Gastroesophageal sphincter (tissue), 4 donors: ENCODE measurements at places on chromosomes 3 and 15.

- no peak for ATAC-seq
These were observed 248.7 kb upstream of the C2CD4B start for GRCh38 chr15:62413786-62414185.

DNA sequence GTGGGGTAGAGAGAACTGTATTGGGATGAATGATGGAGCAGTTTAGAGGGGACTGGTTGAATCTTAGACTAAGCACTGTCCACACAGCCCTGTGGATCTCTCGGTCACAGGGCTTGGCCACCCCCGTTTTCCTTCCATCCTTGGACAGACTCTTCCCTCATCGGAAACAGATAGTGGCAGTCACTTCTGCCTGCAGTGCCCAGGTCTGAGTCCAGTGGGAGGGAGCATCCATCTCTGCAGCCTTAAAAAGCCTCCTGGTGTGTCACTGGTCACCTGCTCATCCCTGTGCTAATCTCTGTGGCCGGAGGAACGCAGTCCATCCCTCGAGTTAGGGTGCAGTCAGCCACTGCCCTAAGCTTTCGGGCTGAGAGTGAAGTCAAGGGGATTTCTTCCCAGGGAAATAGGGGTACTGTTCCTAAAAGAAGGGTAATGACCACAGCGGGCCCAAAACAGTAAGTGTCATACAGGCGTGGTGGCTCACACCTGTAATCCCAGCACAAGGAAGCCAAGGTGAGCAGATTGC lies 32.0 kb downstream of the PLA2G4D start:
- no peak for ATAC-seq

DNA sequence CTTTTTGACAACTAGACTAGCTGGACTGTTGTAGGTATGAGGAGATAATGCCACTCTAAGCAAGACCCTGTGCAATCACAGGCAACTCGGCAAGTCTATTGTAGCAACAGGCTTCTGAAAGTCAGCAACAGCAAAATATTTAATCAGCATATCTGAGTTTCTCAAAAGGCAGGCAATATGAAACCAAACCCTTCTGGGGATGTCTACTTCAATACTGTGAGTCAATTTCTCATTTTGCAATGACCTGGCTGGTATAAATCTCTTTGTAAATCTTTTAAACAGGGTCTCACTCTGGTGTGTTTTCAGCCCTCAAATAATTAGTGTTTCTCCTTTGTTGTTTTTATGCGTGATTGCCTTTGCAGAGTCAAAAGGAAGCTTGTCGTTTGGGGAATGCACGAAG lies 1044.5 kb downstream of the NTRK3 start:
- ATAC-seq: no peak

DNA sequence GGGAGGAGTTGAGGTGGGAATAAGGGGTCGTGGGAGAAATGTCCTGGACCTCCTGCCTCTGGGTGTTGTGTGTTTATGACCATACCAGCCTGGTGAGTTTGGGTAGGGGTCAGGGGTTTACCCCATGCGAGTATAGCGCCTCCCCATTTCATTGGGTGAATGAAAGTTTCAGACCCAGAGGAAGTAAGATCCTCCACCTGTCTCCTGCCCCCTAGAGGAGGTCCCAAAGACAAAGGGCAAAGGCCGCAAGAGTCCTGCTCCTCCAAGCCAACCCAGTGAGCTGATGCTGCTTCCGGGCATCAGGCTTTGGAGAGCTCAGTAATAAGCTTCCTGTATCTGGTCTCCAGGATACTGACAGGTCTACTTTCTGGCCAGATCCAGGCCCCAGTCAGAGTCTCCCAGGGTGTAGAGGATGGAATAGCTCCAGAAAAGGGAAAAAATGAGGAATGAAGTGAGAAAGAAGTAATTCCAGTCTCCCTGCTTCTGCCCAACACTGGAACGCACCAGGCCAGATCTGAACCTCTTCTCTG lies 6.4 kb upstream of the TBC1D21 start:
- no peak for ATAC-seq

- ATAC-seq: no peak
These were observed 4.9 kb downstream of the OXTR start for GRCh38 chr3:8764528-8764927.

DNA sequence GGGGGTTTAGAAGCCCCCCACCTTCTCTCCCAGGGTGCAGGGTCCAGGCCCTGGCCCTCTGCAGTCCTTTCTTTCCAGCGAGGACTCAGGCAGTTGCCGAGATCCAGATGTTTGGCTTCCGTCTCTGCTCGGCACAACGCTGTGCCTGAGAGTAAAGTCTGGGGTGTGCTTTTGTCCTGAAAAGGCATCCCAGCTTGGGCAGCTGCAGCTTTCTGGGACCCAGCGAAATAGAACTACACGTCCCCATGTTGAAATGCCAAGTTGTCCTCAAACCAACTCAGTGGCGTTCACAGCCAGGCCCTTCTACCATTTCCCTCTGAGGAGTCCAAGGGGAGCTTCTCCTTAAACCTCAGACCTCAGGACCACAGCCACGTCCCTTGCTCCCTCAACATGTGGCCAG lies 23.1 kb downstream of the FGD5 start:
- no peak for ATAC-seq

DNA sequence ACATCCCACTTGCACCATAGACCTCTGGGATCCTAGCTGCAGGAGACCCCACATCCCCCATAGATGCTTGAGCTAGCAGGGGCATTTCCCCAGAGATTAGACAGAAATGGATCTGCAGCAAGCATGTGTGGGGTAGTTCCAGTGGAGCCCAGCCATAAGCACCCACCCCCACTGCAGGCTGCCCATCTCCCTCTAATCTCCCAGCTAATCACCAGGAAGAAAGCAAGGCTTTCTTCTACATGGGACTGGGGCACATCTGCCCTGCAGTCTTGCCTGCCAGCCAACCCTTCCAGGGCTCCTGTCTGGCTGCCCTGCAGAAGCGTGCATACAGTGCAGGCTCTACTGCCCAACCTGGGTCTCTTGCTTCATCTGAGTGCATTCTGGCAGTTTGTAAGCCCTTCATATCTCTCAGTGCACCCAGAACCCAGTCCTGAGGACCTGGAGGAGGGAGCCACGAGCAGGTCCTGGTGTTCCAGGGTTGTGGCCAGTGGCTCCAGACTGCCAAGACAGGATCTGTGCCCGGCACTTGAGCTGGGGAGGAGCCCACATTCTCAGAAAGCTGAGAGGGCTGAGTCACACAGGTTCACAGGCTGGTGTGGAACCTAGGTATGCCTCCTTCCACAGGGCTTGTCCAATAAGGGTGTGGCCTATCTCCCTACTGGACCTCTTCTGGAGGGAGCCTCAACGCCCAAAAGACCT lies 49.9 kb upstream of the IGSF11 start:
- ATAC-seq: no peak

DNA sequence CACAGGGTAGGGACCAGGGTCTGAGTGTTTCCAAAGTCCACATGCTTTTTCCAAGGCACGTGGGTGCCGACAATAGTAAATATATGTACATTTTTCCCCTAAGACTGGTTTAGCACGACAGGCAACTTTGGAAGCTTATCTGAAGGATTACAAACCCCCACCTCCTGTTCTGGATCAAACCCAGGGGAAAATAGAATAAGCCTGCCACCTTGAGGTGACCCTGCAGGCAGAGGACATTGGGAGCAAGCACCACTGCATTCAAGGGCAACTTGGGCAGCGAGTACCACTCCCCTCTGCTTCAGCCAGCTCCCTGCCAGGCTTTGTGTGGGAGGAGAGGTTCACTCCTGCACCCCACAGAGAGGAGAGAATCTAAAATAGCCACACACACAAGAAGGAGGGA lies 44.8 kb downstream of the KBTBD12 start:
- no peak for ATAC-seq

- ATAC-seq: peak; percentile 55
These were observed 2.1 kb downstream of the TRIM69 start for GRCh38 chr15:44738340-44738984.

- ATAC-seq: no peak
These were observed 20.4 kb upstream of the COPG1 start for GRCh38 chr3:129228891-129229585.

- ATAC-seq: no peak
These were observed 93.7 kb downstream of the MCTP2 start for GRCh38 chr15:94324835-94325767.

DNA sequence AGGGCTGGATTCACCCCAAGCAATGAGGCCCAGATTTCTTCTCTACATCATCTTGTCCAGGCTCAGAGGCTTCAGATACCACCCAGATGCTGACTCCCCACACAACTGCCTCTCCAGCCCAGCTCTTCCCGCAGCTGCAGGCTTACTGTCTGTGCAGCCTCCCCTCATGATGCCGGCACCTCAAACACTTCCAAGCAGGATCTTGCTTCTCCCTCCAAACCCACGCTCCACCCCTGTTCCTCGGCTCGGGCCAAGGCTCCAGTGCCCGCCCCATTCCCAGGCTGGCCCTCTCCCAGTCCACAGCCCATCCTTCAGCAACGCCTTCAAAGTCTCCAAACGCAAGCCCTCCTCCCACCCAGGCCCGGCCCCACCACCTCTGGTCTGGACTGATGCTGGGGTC lies 159.2 kb upstream of the LINGO1 start:
- ATAC-seq: no peak

DNA sequence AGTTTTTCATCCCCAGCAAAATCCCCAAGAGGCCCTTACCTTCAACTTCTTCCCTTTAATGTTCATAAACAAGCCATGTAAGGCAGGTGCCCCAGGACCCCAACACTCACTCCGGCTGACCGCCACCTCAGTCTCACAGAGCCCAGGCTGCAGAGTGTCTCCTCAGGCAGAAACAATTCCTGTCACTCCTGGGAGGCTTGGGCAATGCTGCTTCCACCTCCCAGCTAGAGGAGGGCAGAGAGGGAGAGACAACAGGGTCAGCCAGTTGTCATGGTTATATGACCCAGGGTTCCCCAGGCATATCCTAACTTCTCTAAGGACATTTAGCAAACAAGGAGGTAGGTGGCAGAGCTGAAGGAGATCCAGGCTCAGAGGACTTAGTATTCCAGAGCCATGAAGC lies at the start of gene PLIN1:
PLIN1 (minus strand) TSS at position 156 of the 400 bp plus-strand sequence. CDS start 1,878 bp downstream, outside the sequence.
- no peak for ATAC-seq

DNA sequence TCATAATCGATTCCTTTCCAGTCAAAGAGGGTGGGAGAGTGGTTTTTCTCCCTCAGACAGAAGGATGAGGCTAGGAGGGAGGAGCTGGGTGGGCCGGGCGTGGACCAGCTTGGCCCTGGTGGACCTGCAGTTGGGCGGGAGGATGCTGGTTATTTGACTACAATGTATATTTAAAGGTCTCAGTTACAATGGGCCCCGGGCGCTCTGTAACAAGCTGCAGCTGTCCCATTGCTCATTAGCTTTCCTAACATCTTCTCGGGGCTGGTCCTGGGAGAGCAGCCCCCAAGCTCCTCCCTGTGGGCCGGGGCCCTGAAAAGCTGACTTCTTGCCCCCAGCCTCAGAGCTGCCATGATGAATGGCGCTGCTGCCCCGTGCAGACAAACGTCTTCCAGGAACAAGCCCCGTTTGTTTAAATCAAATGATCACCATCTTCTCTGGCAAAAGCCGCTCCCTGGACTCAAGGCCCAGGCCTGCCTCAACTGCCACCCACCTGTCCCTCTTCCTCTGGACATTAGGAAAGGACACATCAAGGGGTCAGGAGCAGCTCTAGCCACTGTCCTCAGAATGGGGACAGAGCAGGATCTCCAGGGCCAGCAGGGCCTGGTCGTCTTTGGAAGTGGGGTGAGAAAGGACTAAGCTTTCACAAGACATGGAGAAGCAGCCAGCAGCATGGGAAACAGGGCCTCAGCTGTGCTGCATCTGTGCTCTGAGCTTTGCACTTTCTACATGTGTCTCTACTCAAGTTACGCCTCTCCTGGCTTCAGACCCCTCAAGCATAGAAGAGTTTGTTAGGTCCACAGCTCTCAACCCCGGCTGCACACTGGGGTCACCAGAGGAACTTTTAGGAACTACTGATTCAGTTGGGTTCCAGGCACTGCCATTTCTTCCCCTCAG lies 38.6 kb downstream of the MAGEF1 start:
- no peak for ATAC-seq

DNA sequence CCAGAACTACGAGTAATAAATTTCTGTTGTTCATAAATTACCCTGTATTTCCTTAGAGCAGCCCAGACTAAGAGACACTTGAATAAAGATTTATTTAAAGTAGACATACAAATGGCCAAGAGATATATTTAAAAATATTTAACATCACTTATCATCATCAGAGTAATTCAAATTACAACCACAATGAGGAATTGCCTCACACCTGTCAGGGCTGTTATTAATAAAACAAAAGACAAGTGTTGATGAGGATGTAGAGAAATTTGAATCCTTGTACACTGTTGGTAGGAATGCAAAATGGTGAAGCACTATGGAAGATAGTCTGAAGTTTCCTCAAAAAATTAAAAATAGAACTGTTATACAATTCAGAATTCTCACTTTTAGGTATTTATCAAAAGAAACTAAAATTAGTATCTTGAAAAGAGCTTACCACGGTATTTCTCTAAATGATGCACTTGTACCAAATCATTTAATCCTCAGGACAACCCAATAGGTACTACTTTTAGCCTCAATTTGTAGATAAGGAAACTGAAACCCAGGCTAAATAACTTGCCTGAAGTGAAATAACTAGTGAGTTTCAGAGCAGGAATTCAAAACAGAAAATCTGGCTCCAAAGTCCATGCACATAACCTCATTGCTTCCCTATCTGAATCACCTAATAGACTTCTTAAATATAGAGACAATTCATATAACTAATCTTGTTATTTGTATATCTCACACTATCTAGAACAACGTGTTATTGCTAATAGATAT lies 69.4 kb downstream of the ZBTB20 start:
- no peak for ATAC-seq

DNA sequence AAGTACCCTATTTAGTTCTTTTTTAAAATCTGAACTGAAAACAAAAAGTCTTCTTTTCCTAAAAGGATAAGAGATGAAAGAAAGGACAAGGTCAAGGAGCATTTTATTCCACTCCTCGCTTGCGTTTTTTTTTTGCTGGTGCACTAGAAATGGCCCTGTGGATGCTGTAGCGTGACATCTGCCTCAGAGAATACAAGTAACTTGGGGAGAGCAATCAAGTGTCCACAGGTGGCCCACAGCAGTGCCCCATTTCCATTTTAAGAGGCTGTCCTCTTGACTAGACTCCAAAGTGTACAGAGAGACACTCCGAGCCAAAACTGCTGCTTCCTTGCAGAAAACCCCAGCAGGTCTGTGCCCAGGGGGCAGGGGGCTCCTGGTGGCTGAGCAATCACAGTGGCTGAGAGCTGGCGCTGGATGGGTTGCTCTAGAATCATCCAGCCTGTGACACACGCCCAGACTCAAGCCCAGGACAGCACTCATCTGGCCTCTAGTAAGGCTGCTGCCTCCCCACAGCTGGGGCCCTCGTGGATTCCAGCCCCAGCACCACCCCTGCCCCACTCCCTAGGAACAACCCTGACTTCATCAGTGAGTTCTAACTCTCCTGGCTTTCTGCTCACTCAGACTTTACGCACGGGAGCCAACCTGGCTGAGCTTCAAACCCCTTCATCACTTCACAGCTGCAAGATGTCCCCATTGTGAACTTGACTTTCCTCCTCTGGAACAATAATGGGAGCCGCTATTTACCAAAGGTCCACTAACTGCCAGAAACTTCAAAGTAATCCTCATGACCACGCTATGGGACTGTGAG lies 71.1 kb upstream of the SPATA12 start:
- peak; percentile 52 for ATAC-seq

DNA sequence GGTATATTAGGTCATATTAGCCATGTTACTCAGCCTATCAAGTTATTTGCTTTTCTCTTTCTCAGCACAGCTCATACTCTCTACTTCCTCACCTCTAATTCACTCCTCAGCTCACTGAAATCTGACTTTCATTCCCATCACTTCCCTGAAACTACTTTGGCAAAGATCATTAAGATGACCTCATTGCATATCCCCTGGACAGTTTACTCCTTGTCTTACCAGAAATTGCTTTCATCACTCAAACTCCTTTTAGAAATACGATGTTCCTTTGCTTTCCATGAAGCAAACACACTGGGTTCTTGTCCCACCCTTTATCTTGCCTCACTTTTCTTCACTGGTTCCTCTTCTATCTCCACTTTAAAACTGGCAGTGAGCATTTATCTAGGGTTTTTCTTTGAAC lies 354.4 kb downstream of the TUSC7 start:
- peak; percentile 89 for ATAC-seq
